Omental fat pad (tissue), 4 donors: ENCODE measurements at places on chromosomes 2 and 18. TPM values are rescaled to one million over a fixed set of nuclear protein-coding genes. Genes with fewer than 3 reads are reported as not detected.

The RESP18 gene
- not detected for total RNA-seq

The ABCB11 gene
- total RNA-seq = 0.24 TPM

The SCG2 gene
- 0.25 TPM for total RNA-seq

The EGR4 gene
- not detected for total RNA-seq

The CYP27A1 gene
- 22.6 TPM for total RNA-seq

The SLC4A5 gene
- 1.3 TPM for total RNA-seq

The KCNF1 gene
- not detected for total RNA-seq

The AQP12A gene
- total RNA-seq = not detected

The NDUFV2 gene
- total RNA-seq = 86.1 TPM

The SLC8A1 gene
- total RNA-seq = 26.8 TPM

The FEZ2 gene
- 64.0 TPM for total RNA-seq

The UPP2 gene
- not detected for total RNA-seq

DNA sequence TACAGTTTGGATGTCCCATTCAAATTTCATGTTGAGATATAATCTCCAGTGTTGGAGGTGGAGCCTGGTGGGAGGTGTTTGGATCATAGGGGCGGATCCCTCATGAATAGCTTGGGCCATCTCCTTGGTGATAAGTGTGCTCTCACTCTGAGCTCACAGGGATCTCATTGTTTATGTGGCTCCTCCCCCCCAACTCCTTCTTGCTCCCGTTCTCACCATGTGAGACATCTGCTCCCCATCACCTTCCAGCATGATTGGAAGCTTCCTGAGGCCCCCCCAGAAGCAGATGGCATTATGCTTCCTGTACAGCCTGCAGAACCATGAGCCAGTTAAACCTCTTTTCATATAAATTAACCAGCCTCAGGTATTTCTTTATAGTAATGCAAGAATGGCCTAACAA lies 3.0 kb upstream of the INPP1 start:
- no peak for DNase-seq

GRCh38 chr2:218655751-218656150 lies 3.7 kb downstream of the ZNF142 start:
- DNase-seq = no peak

- DNase-seq = peak; percentile 50
These were observed 590.8 kb upstream of the ID2 start for GRCh38 chr2:8090748-8091700.

DNA sequence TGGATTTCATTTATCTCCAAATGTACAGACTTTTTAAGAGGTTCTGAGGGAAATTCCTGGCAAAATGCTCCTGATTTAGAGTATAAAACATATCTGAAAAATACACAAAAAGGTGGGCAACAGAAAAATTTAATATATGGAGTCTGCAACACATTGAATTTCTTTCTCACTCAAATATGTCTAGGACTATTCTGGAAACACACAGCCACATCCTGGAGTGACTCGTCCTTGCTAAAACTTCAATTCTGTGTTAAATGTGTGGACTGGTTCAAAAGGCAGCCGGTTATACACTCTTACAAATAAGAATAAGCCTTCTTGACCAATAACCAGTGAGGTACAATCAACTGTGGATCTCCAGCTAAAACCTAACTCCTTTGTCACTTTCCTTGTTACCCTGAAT lies 44.1 kb upstream of the RND3 start:
- DNase-seq = no peak

- no peak for DNase-seq
These were observed 90.5 kb upstream of the GRB14 start for GRCh38 chr2:164711766-164712138.

GRCh38 chr2:225894236-225894980 lies 494.9 kb downstream of the NYAP2 start:
- no peak for DNase-seq

GRCh38 chr2:24621779-24622538 lies 130.9 kb downstream of the NCOA1 start:
- DNase-seq = no peak

DNA sequence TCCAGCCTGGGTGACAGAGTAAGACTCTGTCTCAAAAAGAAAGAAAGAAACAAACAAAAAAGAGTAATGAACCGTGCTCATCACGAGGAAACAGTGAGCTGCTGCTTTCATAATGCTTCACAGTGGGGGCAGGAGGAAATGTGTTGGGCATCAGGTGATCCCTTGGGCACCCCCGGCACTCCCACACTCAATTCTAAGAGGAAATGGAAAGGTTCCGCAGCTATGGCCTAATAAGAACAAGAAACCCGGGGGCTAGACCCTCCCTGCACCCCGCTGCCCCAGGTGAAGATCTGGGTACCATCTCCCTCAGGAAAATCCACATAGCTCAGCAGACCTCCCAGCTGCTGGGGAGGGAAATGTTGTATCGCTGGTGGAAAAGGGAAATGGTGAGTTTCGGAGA lies 118.9 kb downstream of the LPIN1 start:
- no peak for DNase-seq

- DNase-seq = no peak
These were observed 57.3 kb upstream of the TANK start for GRCh38 chr2:161102770-161103450.

DNA sequence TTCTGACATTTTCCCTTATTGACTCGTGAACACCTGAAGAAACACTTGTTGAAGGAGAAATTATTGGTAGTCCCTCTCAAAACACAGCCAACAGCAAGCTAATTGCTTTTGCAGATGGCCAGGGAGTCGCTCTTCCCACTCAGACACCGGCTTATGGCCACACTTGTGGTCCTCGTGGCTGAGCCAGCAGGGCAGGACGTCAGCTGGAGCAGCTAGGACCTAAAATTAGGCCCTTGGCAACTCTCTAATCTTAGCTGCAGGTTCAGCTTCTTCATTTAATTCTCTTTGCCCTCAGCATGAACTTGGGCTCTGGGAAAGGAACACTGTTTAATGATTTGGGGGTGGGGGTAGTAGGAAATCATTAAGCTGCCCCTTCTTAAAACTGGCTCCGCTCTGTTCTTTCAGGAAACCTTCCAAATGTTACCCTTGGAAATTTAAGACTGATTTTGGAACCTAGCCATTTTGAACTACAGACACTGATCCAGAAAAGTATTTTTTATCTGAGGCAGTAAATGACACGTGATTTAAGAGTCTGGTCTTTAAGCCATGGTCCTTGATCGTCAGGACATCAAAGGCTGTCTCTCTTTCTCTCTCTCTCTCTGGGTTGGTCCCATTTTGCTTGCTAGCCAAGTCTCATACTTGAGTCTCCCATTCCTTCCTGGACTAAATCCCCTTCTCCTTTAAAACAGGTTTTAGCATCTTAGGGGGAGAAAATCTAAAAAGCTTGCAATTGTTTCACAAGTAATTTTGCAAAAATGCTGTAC lies 77.5 kb downstream of the CDK15 start:
- DNase-seq = no peak

- DNase-seq = no peak
These were observed 249.3 kb upstream of the APCDD1 start for GRCh38 chr18:10205151-10205550.

GRCh38 chr18:64337018-64337417 lies 188.1 kb upstream of the LINC00305 start:
- DNase-seq = no peak

GRCh38 chr2:9212010-9212635 lies 5.5 kb downstream of the ASAP2 start:
- DNase-seq = no peak

DNA sequence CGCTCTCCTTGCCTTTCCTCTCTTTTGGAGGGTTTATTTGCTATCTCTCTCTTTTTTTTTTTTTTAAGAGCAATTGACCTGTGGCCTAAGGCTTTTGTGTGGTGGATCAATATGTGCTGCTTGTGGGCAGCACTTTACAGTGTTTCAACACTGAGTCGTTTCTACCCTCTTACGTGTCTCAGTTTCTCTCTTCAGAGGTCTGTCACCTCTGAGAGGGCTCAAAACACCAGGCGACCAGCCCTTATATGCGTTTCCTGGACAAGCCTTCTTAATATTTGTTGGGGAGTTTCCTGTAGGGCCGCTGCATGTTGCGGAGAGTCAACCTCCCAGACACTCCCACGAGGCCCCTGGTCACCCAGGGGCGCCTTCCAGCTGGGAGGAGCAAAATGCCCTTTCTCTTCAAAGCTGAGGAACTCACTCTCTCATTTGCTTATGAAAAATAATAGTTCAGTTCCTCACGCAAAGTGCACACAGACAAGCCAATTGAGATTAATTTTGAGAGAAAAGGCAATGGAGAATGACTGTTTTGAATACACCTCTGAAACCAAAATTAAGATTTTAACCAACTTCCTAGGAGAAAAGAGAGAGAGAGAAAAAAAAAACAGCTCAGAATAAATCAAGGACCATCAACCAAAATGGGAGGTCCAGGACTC lies 96.3 kb upstream of the B3GNT2 start:
- no peak for DNase-seq

DNA sequence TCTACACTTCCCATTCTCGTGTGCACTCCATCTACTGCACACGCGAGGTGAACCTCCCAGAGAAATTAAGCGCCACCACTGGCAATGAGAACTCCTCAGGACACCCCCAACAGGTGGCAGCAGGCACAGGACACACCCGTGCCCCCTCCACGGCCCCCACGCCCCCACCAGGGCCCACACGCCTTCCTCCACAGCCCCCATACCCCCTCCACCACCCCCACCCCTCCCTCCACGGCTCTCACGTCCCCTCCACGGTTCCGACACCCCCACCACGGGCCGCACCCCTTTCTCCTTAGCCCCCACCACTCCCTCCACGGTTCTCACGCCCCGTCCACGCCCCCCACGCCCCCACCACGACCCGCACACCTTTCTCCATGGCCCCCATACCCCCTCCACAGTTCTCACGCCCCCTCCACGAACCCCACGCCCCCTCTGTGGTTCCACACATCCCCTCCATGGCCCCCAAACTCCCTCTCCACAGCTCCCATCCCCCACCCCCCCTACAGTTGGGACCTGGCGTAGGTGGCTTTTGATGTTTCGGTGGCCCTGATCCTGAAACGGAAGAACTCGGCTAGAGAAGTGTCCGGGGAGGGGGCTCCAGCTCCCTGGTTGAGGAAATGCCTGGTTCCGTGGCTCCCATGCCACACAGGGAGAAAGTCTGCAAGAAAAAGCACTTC lies 110.8 kb downstream of the ZNF516 start:
- DNase-seq = no peak

DNA sequence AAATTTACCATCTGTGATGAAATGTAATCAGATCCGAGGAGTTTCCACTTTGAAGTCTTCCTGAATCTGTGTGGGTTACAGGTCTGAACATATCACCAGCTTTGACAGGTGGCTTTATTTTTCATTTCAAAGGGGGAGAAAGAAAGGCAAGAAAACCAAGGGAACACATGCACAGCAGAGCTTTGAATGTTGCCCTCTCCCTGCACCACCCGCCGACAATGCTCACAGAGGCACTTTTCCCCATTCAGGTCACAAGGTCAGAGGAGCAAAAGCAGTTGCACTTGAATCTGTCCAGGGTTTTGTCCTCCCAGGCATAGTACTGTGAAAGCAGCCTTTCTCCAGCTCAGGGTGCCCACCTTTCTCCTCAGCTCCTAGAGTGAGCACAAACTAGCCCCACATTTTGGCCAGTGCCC lies 130.2 kb downstream of the OSR1 start:
- no peak for DNase-seq

DNA sequence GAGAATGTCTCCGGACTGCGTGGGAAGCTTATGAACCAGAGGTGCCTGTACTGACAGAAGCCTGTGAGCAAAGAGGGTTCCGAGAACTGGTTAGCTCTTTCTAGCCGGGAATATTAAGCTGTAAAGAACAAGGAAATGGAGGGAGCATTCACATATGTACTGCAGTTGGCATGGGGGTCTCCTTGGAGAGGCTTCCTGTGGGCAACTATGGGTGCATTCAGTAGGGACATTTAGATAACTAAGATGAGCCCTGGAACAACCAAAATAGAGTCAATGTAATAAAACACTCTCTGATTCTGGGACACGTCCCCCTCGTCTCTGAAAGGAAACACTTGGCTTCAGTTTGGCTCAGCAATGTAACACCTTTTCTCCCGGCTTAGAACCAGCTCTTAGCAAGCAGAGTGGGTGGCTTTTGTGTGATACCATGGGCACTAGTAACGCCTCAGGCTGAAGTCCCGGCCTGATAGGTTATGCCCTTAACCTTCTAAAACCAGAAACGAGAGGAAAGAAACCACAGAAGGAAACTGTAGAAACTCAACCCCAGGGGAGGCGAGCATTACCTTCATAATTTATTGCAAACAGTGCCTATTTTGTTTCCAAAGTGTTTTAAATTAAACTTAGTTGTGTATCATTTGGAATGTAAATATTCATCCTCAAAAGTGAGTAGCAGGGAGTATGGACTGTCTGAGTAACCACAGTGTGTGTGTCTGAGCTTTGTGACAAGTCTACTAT lies 48.8 kb upstream of the LPIN2 start:
- DNase-seq = no peak

DNA sequence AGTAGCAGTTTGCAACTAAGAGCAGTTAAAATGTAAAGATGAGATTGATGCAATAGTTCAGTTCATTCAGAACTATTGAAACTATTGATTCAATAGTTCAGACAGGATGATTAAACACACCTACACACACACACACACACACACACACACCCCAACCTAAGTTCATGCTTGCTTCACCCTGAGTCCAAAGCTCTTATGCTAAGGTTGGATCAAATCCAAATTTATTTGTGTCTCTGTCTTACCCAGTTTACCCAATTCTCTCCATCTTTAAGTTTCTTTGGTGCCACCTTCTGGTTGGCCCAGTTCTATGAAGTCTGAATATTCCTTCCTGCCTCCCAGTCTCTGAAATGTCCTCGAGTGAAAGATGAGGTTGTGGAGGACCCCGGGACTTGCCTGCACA lies 5.1 kb downstream of the SERPINB8 start:
- DNase-seq = no peak

GRCh38 chr2:210310550-210310949 lies 4.4 kb downstream of the MYL1 start:
- no peak for DNase-seq

DNA sequence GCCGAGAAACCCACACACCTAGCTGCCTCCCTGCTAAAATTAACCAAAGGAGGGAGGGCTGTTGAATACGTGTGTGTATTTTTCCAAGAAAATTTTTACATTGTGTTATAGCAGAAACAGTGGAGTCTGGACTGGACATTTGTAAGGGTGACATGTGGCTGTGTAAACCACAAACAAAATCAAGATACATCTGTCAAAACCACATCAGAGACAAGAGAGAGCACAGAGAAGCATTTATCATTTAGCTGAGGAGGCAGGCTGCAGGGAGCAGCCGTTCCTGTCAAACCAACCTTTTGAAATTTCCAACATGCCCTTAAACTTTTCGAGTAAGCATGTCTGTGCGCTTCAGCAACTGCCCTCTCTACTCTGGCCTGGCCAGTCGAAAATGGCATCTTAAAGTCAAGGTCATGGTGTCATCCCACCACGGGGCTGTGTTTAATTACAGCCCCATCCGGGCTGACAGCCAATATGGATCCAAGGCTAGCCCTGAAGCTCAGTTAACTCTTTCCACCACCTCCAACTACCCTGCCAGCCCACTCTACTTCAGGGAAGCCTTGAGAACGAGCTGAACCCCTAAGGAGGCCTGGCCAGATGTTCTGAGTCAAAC lies 8.4 kb downstream of the BCL11A start:
- DNase-seq = no peak

DNA sequence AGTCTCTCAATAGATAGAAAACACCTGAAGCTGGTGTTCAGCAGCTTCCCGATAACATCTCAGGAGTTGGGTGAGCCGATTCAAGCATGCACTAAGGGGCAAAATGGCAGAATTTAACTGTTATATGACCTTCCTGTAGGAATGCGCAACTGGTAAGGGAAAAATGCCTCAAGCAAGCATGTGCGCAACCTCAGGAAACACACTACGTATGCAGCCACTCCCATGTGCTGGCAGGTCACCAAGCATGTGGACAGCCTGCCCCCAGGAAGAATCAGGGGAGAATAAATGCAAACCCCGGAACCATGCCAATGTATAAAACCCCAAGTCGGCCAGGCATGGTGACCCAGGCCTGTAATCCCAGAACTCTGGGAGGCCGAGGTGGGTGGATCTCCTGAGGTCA lies 645.6 kb downstream of the NYAP2 start:
- DNase-seq = no peak
